GDM1 (cell line): ENCODE measurements at places on chromosomes 3 and 15.

GRCh38 chr3:119401069-119401468 is 62.3 kb downstream of the TMEM39A start:
- DNase-seq, result no peak

DNA sequence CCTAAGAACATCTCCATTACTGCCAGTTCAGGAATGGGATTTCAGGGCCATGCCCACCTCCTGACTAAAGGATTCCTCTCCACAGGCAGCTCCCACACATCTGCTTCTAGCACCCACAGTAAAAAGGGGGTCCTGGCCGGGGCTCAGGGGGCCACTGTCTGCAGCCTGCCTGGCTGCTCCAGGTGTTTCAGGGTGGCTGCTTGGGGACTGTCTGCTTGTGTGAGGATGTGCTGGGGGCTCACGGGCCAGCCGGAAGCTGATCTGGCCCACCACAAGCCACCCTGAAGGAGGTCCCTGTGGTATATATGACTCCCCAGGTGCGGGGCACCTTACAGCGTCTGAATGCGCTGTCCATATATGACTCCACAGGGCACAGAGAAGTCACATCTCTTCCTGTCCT is 135.4 kb downstream of the NSMCE3 start:
- no peak for DNase-seq

DNA sequence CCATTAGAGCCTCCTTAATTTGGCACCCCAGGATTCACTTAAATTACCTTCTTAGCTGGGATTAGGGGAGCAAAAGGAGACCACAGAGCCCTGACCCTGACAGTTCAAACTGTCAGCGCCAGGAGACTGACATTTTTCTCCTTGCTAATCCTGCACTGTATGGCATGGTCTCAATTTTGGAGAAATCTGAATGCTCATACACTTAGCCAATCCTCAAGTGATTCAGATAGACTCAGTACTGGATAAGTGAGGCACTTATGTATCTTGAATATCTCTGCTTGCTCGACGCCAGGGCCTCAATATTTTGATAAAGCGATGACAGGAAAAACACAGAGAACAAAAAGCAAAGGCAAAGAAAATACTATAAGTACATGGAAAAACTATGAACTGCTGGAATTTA is 375.9 kb upstream of the WNT5A start:
- DNase-seq, result no peak

DNA sequence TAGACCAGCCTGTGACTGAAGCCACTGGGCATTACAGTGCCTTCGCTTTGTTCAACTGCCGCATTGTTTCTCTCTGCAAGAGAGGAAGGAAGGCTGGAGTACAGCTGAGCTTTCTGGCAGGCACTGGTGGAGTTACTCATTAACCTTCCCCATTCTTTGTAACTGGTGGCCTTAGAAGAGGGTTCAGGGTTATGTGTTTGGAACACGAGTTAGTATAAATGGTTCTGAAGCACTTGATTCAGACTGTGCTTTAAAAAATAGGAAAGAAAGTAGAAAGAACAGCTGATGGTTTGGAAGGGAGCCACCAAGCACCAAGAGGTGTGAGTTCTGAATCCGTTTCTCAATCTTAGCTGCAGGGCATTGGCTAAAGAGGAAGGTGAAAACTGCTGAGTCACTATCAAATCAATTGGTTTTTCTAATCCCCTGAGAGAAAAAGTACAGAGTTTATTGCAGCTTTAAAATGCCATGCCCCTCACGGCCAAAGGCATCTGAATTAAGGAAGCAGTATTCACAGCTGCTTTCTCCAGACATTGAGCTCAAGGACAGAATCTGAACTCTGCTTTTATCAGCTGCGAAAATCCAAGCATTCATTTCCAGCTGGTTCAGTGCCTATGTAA is 3.6 kb downstream of the HGD start:
- DNase-seq, result peak; percentile 63

DNA sequence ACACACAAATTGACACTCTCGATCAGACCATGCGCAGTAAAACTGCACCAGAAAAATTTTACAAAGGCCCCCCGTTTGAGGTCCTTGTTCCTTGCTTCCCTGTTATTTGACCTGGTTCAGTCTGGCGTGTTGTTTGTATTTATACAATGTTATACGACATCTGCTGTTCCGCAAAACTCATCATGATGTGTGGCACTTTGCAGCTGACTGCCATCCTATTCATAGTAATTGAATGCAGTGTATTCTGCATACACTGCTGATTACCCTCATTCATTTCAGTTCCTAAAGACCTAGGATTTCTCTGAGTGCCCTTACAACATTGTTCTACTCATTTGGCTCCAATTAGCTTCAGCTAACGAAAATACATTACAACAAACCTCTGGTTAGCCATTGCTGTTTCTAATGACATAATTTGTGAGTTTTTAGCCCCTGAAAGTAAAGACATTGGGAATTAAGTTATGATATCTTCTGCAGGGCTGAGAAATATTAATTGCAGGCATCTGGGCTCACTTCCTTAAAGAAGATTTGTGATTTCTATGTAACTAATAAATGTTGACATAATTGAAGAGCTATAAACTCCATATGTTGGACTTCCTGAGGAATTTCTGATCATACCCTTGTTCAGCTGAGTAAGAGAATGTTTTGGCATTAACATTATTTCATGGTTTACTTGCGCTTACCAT is 75.7 kb downstream of the C3orf38 start:
- DNase-seq, result no peak

GRCh38 chr3:188841906-188842305 is 329.9 kb upstream of the TPRG1 start:
- no peak for DNase-seq

DNA sequence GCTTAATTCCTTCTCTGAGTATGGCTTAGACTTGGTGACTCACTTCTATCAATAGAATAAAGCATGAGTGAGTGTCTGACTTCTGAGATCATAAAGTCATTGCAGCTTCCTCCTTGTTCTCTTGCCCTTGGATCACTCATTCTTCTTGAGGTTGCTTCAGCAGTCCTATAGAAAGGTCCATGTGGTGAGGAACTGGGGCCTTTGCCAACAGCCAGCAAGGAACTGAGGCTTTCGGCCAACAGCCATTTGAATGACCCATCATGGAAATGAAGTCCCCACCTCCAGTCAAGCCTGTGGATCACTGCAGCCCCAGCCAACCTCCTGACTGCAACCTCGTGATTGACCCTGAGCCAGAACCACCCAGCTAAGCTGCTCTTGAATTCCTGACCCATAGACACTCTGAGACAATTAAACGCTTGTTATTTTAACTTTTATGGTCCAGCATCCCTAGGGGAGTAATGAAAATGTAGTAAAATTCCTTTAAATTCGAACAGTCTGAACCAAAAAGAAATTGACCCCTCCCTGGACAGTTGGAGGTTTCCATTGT is 84.5 kb downstream of the WDR76 start:
- DNase-seq, result no peak

GRCh38 chr3:190326930-190327329 is 4.7 kb upstream of the CLDN1 start:
- DNase-seq, result no peak

- DNase-seq, result no peak
Observed at GRCh38 chr15:52348056-52348745, 52.6 kb upstream of the MYO5C start.

DNA sequence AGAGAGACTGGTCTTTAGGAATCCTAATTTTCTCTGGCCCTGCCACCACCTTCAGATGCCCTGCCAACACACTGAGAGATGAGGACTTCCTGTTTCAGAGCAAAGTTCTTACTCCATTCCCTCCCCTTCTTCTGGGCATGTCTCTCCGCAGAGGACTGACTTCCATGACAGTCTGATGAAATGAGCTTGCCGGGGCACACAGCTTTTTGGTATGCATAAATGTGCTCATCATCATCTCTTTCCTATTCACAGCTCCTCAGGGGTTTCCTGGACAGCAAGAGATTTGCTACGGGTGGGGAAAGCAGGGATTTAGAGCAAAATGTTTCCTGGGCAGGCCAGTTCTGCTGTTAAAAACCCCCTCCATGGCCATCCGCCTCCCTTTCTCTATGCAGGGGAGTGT is 27.6 kb upstream of the SEMA6D start:
- DNase-seq, result no peak

DNA sequence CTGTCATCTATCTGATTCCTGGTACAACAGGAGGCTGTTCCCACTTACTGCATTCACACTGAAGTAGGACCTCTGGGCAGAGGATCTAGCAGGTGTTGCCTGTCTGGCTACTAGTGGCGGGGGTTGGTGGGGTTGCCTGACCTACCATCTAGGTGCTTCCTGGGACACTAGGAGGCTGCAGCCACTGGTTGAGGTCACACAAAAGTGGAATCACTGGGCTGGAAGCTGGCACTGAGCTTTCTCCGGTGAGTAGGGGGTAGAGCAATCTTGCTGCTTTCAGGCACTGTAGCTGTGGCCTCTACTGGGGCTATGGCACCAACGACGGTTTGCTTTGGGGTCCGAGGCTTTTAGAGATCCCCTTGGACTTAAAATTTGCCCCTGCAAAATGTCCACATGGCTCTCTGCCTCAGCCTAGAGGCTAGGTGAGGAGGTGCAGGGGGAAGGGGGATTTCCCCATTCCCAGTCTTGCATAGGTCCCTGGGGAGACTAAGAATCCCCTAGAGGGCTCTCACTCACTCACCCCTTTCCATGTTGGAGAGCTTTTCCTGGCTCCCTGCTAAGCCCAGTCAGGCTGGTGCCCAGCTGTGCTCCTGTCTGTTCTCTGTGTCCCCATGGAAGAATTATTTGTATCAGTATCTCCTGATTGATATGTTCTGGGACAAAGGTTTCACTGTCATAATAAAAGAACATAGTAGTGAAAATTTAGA is 397.7 kb upstream of the EPHA6 start:
- no peak for DNase-seq

DNA sequence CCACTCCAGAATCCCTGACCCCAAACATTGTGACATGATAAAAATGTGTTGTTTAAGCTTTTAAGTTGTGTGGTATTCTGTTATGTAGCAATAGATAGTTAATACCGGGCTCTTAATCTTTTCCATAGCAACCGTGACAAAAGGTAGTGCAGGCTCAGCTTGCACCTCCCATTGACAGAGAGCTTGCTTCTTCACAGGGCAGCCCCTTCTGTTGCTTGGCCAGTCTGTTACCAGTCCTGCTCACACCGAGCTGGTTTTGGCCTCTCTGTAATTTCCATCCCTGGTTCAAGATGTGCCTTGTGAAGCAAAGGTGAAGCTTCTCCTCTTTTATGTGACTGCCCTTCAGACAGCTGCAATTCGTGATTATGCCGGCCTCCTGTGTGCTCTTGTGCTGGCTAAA is 86.9 kb downstream of the CRYGS start:
- DNase-seq, result no peak

DNA sequence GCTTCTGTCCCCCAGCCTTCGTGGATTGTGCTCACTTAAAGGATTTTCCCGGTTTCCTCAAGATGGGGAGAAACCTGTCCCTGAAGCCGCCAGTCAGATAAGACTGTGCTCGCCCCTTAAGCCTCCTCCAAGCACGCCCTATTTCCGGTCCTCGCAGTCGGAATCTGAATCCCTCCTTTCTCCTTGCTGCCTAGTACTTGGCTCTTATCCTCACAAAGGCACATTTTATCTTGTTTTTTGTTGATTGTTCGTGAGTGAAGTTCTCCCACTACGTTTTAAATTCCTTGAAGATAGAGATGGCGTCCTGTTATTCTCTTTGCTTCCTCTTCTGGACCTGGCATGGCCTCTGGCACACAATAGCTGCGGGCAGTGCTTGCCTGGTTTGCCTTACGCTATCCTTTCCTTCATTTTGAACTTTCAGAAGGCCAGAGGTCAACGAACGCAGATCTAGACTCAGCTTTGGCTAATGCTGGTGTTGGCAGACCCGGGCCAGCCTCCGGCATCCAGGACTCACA is 1.7 kb downstream of the CLDN11 start:
- DNase-seq, result no peak

DNA sequence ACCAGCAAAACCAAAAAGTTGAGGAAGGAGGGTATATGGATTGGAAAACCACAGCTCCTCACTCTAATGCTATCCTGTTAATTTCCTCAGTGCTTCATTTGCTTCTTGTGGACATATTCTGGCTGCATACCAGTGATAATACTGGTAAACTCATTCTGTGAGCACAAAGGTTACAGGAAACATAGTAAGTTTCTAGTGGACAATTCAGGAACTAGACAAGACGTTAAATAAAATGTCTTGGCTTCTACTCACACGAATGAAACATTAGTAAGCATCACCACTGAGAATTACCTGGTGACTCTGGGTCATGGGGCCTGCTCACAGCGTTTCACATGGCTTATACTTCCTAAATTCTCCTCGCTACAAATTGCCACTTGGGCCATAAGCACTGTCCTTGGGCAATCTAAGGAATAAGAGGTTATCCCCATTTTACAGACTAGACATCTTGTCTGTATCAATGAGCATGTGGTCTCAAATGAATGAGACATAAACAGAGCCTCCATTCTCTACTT is 20.1 kb upstream of the PPIB start:
- DNase-seq, result no peak

- no peak for DNase-seq
Observed at GRCh38 chr3:152097770-152098169, 171.0 kb upstream of the MBNL1 start.

DNA sequence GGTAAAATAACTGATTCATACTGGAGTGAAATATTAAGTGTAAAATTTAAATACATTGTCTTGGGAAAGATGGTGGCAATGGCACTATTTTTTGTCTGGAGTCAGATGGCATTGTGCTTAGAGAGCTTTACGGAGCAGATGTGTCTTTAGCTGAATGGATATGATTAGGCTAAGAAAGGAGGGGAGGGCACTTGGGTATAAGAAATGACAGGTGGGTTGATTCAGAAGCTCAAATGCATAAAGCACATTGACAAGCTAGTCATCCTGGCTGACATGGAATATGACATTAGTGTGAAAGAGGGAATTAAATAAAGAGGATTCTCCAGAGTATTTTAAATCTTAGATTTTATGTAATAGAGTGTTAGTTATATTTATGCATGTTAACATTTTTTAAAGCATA is 570.1 kb upstream of the CBLB start:
- DNase-seq, result no peak

DNA sequence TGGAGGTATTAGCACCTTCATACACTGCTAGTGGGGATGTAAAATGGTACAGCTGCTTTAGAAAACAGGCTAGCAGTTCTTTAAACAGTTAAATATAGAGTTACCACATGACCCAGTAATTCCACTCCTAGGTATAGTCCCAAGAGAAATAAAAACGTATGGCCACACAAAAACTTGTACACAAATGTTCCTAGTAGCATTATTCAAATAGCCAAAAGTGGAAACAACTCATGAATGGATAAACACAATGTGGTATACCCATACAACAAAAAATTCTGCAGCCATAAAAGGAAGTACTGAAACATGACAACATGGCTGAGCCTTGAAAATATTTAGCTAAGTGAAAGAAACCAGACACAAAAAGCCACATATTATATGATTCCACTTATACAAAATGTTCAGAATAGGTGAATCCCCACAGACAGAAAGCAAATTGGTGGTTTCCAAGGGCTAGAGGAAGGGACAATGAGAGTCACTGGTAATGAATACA is 40.8 kb upstream of the KLF13 start:
- DNase-seq, result no peak

GRCh38 chr15:52749258-52749657 is 40.9 kb downstream of the ONECUT1 start:
- no peak for DNase-seq

GRCh38 chr15:83947156-83947555 is 288.4 kb upstream of the GOLGA6L4 start:
- DNase-seq, result no peak

- no peak for DNase-seq
Observed at GRCh38 chr15:64229129-64229724, 66.4 kb upstream of the PPIB start.
